ENCODE measurements at places on chromosomes 11 and 22. TPM values are rescaled to one million over a fixed set of nuclear protein-coding genes. Genes with fewer than 3 reads are reported as not detected.

Gene MRGPRF
- total RNA-seq = 2.3 TPM

Gene PPP6R2
- total RNA-seq = 37.1 TPM

Gene INS
- not detected for total RNA-seq

GRCh38 chr22:24282401-24282800 lies 11.8 kb downstream of the SPECC1L start:
- DNase-seq = no peak

GRCh38 chr11:87908086-87908485 lies 267.2 kb downstream of the RAB38 start:
- no peak for DNase-seq

DNA sequence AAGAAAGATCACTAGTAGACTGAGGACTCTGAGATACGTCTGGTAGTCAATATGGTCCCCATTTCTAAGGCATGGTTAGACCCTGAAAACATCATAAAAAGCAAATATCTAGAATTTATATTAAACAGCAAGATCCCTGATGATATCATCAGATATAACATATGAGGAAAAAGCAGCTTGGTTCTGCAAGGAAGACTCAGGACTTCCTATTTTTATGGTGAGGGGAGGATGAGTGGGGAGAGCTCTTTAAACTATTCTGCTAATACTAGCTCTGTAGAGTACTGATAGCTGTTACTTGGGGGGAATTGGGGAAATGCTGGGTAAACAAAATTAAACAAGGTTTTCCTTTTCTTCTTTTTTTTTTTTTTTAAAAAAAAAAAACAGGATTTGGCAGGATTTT lies 235.8 kb downstream of the SWAP70 start:
- DNase-seq = no peak

Gene APOBEC3F
- 5.7 TPM for total RNA-seq

GRCh38 chr11:57323167-57323854 lies 1.4 kb downstream of the TNKS1BP1 start:
- DNase-seq = no peak

Gene LARGE1
- total RNA-seq = 119 TPM

- no peak for DNase-seq
Measured at GRCh38 chr22:28909375-28909774, 26.0 kb downstream of the ZNRF3 start.

GRCh38 chr22:18013436-18013835 lies 10.9 kb downstream of the MICAL3 start:
- DNase-seq = no peak

Gene CREB3L1
- 8.6 TPM for total RNA-seq
